ENCODE measurements at places on chromosomes 3 and 15. TPM values are rescaled to one million over a fixed set of nuclear protein-coding genes. Genes with fewer than 3 reads are reported as not detected.

GRCh38 chr15:48828906-48829305 lies 18.0 kb upstream of the CEP152 start:
- no peak for DNase-seq

The DNAH1 gene
- polyA plus RNA-seq, result 6.2 TPM

The ZNF148 gene
- 21.8 TPM for polyA plus RNA-seq

The SPRED1 gene
- 31.4 TPM for polyA plus RNA-seq

- DNase-seq, result no peak
Measured at GRCh38 chr3:1079662-1080061, 13.2 kb upstream of the CNTN6 start.

- no peak for DNase-seq
Measured at GRCh38 chr3:280681-281080, 84.1 kb downstream of the CHL1 start.

The GADL1 gene
- polyA plus RNA-seq, result 26.7 TPM

- DNase-seq, result no peak
Measured at GRCh38 chr15:38885001-38885400, 320.4 kb upstream of the RASGRP1 start.

The RAB6B gene
- polyA plus RNA-seq, result 9.7 TPM

The IL5RA gene
- not detected for polyA plus RNA-seq

The TNFAIP8L3 gene
- polyA plus RNA-seq, result 1.5 TPM

- no peak for DNase-seq
Measured at GRCh38 chr3:59605318-59605717, 555.5 kb upstream of the CFAP20DC start.

The FBXL2 gene
- 8.0 TPM for polyA plus RNA-seq

DNA sequence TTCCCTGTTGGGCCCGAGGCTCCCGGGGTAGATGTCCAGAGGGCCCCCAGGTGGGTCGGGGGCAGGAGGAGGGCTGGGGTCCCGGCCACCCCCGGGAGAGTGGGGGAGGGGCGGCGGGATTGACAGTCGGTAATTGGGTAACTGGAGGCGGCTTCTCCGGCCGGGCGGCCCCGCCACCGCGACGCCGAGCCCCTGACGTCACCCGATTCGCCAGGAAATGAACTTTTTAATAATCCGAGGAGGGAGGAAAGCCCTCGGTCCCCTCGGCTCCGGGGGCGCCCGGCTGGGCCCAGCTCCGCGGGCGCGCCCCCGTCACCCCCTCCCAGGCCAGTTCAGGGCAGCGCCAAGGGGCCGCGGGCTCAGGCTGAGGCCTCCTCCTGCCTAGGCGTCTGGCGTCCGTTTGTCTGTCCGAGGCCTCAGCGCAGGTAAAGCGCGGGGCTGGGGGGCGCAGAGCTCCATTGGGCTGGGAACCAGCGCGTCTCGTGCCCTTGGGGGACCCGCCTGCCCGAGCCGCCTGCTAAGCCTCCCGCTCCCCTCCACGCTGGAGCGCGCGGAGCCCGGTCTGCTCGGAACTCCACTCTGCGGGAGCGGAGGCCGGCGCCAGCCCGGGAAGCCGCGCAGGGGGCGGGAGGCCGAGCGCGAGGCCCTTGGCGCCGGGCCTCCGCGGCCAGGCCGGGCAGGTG lies 3.9 kb downstream of the GATA2 start:
- DNase-seq, result peak; percentile 30

The NTRK3 gene
- polyA plus RNA-seq, result 3.2 TPM

DNA sequence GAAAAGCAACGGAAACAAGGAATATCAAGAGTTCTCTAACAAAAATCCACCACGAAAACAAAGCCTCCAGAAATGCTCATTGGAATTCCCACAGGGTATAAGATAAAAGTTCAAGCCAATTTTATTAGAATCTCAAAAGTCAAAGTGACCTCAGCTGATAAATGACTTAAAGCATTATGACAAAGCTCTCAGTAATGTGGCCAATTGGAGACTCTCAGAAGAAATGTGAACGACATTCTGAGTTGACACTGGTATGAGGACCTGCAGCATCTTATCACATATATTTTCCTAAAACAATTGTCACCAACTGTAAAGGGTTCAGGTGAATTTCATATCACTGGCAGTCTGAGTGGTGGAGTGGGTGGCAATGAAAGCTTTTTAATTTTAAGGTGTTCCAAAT lies 199.1 kb downstream of the FOXP1 start:
- DNase-seq, result no peak

Measured in hindlimb muscle (tissue), 1 donor.